ENCODE measurements at places on chromosomes 4 and X.

DNA sequence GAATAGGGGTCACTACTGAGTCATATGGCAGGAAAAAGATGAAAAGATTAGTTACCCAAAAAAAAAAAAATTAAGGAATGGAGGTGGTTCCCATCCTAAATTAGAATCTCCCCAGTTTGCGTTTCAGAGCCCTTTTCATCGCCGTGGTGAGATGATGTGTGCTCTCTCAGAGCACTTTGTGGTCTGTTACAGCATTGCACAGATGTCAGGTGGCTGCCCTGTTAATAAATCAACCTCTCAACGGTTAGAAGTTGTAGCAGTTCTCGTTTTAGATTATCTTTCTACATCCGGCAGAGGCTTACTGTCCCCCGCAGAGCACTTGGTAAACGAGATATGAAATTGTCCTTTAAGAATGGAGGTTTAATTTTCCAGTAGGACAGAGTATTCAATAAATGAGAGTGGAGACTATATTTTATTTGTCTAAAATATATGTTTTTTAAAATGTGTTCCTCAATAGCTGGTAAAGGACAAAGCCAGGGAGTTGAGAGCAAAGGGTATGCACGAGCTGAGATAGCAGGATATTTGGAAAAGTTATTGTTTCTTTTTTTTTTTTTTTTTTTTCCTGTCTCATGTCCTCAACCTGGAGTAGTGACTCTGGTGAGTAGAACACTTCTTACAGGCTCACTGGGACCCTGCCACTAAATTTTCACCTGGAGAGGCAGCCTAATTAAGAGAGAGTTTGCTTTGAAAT is 26.9 kb downstream of the AFF1 start:
- DNase-seq: peak; percentile 83

DNA sequence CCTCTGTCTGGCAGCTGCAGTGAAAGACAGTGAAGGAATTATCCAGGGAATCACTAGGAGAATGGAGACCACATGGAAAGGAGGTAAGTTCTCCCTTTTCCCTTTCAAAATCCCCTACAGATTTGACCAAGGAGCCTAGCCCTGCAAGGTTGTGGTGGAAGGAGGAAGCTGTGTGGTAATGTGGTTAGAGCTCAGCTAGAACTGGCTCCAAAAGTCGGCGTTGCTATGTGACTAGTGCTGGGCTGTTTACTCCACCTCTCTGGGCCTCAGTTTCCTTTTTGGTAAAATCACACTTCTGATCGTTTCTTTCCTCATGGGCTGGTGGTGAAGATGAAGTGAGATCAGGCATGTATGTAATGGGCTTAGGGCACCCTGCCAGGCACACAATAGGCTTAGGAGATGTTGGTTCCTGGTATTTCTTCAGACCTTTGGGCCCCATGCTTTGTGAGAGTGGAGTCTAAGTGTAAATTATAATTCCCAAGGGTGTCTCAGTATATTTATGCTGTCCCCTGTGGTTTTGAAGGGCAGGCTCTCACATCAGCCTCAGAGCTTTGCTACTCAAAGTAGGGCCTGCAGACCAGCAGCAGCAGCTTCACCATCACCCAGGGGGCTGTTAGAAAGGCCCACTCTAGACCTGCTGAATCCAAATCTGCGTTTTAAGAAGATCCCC is 183.7 kb upstream of the BCOR start:
- DNase-seq: no peak

DNA sequence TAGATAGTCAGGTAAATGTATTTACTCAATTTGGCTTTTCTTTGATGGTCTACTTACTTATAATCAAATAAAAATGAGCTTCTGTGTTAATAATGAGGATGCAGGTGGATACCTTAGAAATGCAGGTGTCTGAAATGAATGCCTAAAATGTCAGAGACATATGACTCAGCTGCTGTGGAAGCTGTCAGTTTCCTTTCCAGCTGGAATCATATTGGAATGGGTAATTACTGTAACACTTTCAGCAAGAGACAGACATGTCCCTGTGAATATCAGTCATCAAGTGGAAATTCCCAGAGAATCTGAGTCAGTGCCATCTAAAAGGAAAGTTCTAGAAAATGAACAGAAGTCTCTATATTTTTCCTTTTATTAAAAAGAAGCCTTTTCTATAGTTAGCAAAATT is 783.0 kb upstream of the AADAT start:
- DNase-seq: no peak

DNA sequence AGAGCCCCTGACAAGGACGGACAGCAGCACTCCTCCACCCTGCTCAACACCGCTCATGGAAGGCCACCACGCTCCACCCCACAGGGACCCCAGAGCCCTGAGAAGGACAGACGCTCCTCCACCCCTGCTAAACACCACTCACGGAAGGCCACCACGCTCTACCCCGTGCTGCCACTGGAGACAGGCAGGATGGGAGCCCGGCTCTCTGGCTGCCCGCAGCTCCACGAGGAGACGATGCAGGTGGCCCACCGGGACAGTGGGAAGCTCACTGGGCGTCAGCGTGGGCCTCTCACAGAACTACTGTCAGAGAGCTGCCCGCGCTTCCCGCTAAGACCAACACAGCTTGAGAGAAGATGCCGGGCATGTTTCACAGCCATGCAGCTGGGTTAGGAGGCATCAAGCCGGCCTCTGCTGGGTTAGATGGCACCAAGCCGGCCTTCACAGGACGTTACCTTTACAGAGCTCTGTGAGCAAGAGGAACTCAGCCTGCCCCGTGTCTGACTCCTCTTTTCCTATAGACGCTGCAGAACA is 20.8 kb downstream of the GAK start:
- no peak for DNase-seq

DNA sequence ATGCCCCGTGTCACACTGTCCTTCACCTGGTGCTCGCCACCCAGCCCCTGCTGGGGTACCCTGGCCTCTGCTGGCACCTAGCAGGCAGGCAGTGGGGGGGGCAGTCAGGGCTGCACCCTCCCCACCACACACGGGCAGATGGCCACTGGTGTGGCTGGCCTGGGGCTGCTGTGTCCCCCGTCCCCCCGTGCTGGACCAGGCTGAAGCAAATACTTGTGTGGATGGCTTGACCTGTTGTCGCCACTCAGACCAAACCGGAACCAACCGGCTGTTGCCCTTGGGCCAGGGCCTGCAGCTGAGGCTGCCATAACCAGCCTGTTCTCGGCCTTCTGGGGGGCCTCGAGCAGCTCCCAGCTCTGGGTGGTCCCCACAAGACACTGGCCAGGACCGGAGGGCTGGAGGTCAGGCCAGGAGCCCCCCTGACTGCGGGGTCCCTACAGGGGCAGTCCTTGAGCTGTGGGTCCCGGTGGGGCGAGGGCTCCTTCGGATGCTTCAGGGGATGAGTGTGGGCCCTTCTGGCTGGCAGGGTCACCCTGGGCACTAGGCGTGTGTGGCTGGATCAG is 4.3 kb downstream of the FGFR3 start:
- DNase-seq: no peak

GRCh38 chr4:21507439-21507838 is 441.1 kb downstream of the KCNIP4 start:
- peak; percentile 11 for DNase-seq

- no peak for DNase-seq
Measured at GRCh38 chr4:125352521-125352920, 37.8 kb downstream of the FAT4 start.

DNA sequence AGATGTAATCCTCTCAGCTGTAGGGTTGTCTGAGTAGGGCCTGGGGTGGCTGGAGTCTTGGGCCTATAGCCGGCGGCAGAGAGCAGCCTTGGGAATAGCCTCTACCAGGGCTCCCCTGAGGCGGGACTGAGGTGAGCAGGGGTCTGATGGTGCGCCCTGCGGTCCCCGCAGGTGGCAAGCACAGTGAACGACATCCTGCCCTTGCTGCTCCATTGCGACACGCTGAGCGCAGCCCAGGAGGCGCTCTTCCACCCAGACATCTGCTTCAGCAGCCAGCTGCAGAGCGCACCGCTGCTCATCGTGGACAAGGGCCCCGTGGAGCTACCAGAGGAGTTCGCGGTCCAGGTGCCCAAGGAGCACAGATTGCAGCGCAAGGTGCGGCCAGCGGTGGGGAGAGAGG is 317.0 kb downstream of the ADGRL3 start:
- no peak for DNase-seq

- peak; percentile 41 for DNase-seq
Measured at GRCh38 chr4:80215449-80216052, 18.2 kb downstream of the PRDM8 start.

- no peak for DNase-seq
Measured at GRCh38 chr4:88802138-88802537, 104.5 kb upstream of the NAP1L5 start.

- DNase-seq: peak; percentile 70
Measured at GRCh38 chrX:19670854-19671620, 155.7 kb upstream of the MAP3K15 start.

DNA sequence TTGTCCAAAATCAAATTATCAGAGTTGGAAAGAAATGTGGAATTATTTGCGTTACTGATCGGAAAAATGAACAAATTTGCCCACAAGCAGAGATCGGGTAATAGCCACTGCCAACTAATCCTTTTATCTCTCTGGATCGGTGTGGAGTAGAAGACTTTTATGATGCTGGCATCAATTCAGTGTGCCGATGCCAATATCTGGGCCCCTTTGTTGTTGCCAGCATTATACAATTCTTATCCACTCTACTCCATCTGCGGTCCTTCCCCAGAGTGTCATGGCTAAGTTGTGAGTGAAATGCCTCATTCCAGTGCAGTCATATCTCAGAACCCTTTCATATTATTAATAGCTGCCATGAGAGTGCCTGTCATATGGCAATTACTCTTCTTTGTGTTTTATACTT is 660.2 kb downstream of the ADGRL3 start:
- DNase-seq: no peak

- peak; percentile 60 for DNase-seq
Measured at GRCh38 chr4:30714408-30715031, 5.6 kb upstream of the PCDH7 start.

DNA sequence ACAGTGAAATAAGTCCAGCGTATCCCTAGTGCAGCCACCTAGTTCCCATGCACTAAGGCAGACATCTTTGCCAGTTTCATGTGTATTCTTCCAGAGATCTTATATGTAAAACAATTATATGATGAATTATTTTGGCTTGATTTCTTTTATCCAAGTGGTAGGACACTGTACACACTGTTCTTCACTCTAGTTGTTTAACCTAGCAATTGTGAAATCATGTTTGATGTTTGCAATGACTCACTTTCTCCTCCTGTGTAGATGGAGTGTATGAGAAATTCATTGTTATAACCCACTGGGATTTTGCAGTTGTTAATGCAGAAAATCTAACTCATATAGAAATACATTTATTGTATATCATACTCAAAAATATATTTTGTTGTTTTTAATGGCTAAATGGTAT is 17.5 kb upstream of the TBC1D1 start:
- DNase-seq: no peak

- DNase-seq: no peak
Measured at GRCh38 chr4:84669201-84669600, 86.3 kb downstream of the CDS1 start.

GRCh38 chr4:70651864-70652506 is 14.3 kb downstream of the JCHAIN start:
- DNase-seq: peak; percentile 52

DNA sequence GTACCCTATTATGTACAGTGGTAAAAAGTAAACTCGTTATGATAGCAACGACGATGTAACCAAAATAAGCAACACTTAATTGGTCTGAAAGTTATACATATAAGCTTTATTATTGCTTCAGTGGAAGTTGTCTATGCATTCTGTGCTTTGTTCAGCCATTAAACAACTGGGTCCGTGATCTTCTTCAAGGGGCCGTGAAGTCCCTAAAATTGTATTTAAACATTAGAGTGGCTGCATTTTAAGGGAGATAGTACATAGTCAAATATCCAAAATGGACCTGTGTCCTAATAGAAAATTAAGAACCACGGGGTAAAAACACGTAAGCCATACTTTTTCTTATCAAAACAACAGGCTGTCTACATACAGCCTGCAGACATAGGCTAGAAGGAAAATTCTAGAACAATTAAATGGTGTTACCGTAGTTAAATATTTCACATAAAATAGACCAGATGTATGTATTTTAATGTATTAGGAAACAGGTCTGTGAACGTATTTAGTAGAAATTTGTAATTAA is 2.1 kb downstream of the GUCY1A1 start:
- DNase-seq: no peak

- no peak for DNase-seq
Measured at GRCh38 chr4:7126981-7127380, 59.1 kb upstream of the GRPEL1 start.

DNA sequence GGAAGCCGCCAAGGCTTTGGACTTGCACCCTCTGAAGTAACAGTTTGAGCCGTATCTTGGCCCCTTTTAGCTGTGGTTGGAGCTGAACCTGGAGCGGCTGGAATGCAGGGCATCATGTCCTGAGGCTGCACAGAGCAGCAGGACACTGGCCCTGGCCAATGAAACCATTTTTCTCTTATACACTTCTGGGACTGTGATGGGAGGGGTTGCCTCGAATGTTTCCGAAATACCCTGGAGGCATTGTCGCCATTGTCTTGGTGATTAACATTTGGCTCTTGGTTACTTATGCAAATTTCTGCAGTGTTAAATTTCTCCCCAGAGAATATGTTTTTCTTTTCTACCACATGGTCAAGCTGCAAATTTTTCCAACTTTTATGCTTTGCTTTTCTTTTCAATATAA is 137.2 kb downstream of the MAGEC1 start:
- no peak for DNase-seq

- peak; percentile 85 for DNase-seq
Measured at GRCh38 chr4:150867148-150867547, 147.9 kb downstream of the LRBA start.

- DNase-seq: peak; percentile 3
Measured at GRCh38 chrX:108036298-108036973, 8.4 kb upstream of the VSIG1 start.

DNA sequence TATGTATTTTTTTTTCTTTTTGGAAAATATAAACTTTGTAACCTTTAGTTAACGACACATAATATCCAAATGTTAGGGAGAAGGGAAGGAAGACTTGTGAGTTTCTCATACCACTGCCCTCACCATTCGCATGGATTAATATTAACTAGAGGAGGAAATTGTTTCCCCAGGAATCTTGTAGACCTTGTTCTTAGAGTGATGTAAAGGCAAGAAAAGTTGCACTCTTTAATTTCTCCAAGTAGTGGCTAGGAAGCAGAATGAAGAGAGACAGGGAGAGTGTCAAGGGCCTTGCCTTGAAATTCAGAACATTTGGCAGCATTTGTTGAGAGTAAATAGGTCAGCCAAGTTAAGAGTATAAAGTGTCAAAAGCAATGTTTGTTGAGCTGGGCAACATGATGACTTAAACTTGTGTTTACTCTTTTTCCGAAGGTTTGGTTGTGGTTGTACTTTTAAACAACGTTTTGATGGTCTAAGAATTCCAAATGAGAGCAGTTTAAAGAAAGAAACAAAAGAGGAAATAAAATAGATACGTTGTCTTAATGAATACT is 105.7 kb downstream of the TENM3 start:
- no peak for DNase-seq
